ENCODE measurements at places on chromosomes 7 and 10.

GRCh38 chr10:14782691-14783363, 8.1 kb upstream of the FAM107B start:
- DNase-seq = no peak

GRCh38 chr7:27245798-27246691, 3.4 kb downstream of the EVX1 start:
- DNase-seq = no peak

GRCh38 chr10:89946106-89946505, 244.7 kb downstream of the KIF20B start:
- DNase-seq = no peak

- no peak for DNase-seq
These were observed 144.8 kb upstream of the RET start for GRCh38 chr10:42932116-42932515.

GRCh38 chr7:103240806-103241205, 56.4 kb upstream of the PMPCB start:
- DNase-seq = no peak

GRCh38 chr7:151796091-151796870, 80.6 kb downstream of the PRKAG2 start:
- DNase-seq = no peak

DNA sequence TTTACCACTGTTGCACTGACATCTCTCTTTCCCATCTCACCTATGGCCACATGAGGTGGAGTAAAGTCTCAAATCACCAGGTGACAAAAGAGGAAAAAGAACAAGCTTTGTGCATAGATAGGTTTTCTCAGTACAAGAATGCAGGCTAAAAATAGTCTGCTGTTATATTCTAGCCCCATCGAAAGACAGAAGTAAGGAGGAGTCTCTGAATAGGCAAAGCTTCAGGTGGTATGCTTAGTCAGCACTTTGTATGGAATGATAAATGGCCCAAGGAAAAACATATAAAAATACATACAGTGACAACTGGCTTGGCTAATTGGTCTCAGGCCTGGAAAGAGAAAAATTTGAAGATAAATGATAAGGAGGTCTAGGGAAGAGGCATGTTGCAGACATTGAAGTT, 39.6 kb upstream of the KCND2 start:
- no peak for DNase-seq

- DNase-seq = no peak
These were observed 52.5 kb upstream of the WNT16 start for GRCh38 chr7:121276313-121276712.

DNA sequence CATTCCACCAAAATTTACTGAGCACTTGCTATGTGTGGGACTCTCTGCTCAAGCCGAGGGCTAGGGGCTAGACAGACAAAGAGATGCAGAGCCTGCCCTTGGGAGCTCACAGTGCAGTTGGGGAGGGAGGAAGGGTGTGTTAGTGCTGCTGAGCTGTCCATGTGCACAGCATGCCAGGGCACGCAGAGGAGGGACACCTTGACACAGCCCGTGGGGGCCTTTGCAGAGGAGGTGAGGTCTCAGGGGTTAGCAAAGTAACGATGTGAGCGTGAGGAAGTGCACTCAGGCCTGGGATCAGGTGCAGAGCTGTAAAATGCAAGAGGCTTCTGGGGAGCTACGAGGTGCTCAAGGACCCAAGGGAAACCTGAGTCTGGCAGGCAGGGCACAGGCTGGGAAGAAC, 16.3 kb downstream of the PRKCQ start:
- no peak for DNase-seq

GRCh38 chr10:100014071-100014762, 4.5 kb upstream of the DNMBP start:
- no peak for DNase-seq

DNA sequence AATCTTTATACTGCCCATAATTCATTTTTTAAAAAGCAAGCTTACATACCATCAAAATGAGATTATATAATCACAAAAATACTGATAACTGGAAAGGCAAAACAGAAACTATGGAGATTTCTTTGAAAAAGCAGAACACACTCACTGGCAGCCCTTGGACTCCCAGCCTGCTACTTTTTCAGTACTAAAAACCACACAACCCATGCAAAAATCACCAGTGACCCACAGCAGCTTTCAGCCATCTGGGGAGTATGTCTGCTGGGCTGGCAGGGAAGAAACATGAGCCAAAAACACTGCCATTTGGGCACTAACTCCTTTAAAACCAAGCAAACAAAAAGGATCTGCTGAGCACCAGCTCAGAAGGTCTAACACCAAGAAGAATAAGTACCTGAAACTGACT, 80.0 kb upstream of the DDC start:
- DNase-seq = no peak

DNA sequence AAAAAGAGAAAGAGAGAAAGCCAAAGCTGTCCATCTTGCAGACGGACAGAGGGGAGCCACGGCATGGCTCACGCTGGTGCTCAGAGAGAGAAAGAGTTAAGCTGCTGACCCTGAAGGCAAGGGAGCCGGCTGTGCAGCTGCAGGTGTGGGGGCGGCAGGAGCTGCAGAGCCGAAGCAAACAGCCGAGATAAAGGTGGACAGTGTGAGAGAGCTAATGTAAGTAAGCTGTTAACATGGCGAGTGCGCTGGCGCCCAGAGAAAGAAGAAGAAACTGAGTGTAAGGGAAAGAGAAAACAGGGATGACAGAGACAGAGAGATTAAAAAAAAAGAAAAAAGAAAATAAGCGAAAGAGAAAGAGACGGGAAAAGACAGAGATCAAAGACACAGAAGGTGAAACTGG, 18.2 kb downstream of the COL17A1 start:
- no peak for DNase-seq
